ENCODE measurements at places on chromosomes 6 and 20.

DNA sequence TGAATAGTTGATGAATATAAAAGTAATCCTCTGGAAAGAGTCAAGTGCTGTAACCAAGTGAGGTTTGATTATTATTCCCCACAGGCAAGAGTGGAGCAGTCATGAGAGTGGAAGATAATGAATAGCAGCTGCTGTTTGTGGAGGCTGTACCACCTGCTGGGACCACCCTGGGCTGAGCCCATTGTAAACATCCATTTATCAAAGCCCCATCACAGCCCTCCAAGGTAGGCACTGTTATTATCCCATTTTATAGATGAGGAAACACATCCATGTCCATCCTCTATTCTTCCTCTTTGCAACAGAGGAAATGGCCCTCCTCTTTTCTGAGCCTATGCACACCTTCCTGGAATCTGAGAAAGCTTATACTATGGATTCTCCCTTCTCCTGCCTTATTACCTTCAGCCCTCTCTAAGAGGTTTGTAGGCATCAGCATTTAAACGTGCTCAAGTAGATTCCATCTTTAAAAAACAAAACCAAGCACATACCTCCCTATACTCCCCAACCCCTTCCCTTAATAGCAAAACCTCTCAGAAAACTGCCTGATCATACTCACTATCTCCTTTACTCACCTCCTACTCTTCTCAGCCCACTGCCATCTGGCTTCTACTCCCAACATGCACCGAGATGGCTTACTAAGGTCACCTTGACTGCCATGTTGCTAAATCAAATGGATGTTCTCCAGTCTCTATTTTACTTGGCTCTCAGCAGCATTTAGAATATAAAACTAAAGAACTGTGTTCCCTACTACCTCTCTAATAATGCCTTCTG, 37.1 kb downstream of the CDH22 start:
- DNase-seq: no peak

- DNase-seq: no peak
These were observed 41.1 kb upstream of the RFPL4B start for GRCh38 chr6:112305795-112306564.

- no peak for DNase-seq
These were observed 587.2 kb downstream of the EPM2A start for GRCh38 chr6:145147981-145148749.

GRCh38 chr20:33635341-33635740, 26.8 kb upstream of the C20orf144 start:
- DNase-seq: no peak

GRCh38 chr20:33999025-33999649, 5.4 kb downstream of the RALY start:
- DNase-seq: no peak

DNA sequence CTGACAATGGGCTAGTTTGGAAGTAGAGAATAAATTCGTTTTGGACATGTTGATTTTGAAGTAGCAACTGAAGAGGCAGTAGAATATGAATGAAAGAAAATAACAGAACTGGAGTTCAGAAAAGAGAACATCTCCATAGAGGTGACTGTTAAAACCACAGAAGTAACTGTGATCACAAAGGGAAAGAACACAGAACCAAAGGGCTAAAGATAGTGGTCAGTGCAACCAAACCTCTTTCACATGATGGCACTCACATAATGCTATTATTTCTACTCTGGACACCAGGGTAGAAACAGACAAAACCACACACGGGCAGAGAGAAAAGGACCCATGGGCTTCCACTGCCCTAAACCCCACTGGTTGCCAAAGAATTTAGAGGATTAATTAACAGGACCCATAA, 58.5 kb downstream of the CDK19 start:
- no peak for DNase-seq

DNA sequence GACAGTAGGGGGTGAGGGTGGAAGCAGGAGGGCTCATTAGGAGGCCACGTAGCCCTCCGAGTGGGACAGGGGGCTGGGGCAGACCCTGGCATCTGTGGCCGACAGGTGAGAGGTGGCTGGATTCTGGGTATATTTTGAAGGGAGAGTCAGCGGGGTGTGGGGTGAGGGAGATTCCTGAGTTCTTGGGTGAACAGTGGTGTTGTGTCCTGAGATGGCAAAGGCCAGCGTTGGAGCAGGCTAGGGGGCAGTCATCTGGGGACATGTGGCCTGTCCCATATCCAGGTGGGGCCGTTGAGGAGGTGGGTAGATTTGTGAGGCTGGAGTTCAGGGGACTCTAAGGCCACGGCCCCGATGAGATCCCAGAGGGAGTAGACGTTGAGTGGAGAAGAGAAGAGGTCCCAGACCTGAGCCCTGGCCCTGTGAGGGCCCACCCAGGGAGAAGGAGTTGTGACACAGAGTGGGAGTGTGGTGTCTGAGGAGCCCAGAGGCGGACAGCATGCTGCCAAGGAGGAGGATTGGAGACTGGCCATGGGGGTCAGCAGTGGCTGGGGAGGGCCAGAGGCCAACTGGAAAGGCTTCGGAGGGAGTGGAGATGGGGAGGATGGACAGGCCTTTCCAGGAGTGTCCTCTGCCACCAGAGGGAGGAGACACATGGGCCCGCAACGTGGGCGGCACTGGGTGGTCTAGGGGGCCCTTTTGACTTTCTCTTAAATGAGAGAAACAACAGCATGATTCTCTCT, 19.6 kb downstream of the PACSIN1 start:
- DNase-seq: no peak

GRCh38 chr6:37050045-37050853, 44.8 kb downstream of the FGD2 start:
- no peak for DNase-seq

- no peak for DNase-seq
These were observed 58.7 kb downstream of the AGPAT4 start for GRCh38 chr6:161215193-161215592.

- DNase-seq: no peak
These were observed 252.4 kb upstream of the TAB2 start for GRCh38 chr6:149065121-149065520.

DNA sequence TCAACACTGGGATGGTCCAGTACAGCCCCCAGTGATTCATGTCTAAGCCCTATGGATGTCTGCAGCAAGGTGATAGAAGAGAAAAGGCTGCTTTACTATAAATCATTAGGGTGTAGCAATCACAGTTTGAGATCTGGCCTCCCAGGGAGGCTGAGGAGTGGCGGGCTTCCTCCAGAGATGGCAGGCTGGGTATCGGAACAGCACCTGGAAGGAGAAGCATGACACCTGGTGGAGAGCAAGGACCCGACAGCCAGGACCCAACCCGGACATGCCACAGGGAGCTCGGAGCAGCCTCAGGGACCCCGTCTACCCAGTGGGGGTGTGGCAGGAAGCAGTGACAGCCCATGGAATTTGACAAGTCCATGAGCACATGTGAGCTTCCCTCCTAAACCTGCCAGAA, 114.8 kb upstream of the CD93 start:
- DNase-seq: no peak

- DNase-seq: no peak
These were observed 647.5 kb downstream of the UTRN start for GRCh38 chr6:144932621-144933020.

DNA sequence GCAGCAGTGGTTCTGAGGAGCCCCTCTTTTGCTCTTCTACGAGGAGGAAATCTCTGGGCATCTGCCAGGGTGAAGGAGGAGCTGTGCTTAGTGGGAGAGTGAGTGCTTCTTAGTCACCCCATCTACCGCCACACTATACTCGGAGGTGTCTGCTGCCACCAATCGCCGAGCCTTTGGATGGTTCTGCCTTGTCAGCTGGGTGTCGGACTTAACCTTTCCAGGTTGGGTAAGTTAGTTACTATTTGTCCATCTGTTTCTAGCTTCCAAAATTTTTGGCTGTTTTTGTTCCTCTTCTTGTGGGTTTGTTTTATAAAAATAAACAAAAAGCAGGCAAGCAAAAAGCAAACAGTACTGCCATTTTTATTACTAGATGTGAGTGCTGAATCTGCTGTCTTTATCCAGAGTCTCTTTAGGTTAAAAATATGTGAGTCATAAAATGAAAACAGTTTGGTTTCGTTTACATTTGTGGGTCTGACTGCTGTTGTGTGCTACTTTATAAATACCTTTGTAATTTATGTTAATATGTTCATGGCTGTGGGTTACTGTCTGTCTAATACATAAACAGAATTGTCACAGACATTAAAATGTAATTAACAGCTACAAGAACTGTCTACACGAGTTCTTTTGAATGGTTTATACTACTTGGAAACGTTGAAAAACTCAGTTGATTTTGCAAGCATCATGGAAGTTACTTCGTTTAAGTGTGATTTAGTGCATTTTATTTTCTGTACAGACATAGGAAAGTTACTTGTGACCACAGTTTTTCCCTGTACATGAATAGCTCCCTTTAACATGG, 89.2 kb downstream of the ARID1B start:
- no peak for DNase-seq

GRCh38 chr20:38223743-38224100, 36.8 kb downstream of the KIAA1755 start:
- no peak for DNase-seq

GRCh38 chr6:37259191-37259590, 1.2 kb upstream of the TMEM217 start:
- DNase-seq: no peak

GRCh38 chr6:155882527-155883333, 427.1 kb upstream of the NOX3 start:
- DNase-seq: no peak

GRCh38 chr6:69729870-69730449, 66.8 kb downstream of the LMBRD1 start:
- DNase-seq: no peak

DNA sequence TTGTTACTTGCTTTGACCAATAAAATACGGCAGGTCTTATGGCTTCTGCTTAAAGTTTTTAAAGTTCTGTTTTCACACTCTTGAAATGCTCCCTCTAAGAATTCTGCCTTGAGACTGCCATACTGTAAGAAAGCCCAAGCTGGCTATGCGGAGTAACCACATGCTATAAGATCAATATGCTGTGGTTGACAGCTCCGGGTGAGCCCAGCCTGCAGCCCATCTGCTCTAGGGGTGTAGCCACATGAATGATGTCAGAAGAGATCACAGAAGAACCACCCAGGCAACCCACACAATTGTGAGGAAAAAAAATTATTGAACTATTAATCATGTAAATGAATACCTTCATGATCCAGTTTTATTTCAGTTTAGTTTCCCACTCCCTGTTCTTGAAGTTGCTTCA, 26.1 kb upstream of the SH3BGRL2 start:
- no peak for DNase-seq

DNA sequence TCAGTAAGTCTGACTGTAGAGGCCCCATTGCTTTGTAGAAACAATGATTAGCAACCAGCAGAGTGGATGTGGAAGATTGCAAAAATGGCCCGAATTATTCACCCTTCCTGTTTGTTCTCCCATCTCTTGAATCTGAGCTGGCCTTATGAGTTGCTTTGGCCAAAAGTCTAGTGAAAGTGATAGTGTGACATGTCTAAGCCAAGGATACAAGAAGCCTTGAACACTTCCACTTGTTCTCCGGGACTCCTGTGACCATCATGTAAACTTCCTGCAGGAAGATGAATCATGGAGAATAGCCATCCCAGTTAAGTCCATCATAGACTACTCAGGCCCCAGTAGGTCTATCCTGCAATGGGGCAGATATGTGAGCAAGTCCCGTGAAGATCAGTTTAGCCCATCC, 252.0 kb upstream of the JAG1 start:
- no peak for DNase-seq

GRCh38 chr6:128112494-128112893, 211.6 kb upstream of the THEMIS start:
- DNase-seq: no peak

- no peak for DNase-seq
These were observed 35.3 kb downstream of the PHIP start for GRCh38 chr6:79042799-79043126.

- no peak for DNase-seq
These were observed 10.6 kb downstream of the CTCFL start for GRCh38 chr20:57514273-57514751.

GRCh38 chr20:62288535-62289105, 14.2 kb upstream of the ADRM1 start:
- no peak for DNase-seq

- no peak for DNase-seq
These were observed 928.9 kb downstream of the EYS start for GRCh38 chr6:64777941-64778785.

GRCh38 chr6:147643341-147644200, 135.1 kb downstream of the SAMD5 start:
- DNase-seq: no peak

- DNase-seq: no peak
These were observed 475 bp upstream of the TMEM181 start for GRCh38 chr6:158559338-158559894.

GRCh38 chr6:36685166-36685924, 6.8 kb downstream of the CDKN1A start:
- DNase-seq: no peak

DNA sequence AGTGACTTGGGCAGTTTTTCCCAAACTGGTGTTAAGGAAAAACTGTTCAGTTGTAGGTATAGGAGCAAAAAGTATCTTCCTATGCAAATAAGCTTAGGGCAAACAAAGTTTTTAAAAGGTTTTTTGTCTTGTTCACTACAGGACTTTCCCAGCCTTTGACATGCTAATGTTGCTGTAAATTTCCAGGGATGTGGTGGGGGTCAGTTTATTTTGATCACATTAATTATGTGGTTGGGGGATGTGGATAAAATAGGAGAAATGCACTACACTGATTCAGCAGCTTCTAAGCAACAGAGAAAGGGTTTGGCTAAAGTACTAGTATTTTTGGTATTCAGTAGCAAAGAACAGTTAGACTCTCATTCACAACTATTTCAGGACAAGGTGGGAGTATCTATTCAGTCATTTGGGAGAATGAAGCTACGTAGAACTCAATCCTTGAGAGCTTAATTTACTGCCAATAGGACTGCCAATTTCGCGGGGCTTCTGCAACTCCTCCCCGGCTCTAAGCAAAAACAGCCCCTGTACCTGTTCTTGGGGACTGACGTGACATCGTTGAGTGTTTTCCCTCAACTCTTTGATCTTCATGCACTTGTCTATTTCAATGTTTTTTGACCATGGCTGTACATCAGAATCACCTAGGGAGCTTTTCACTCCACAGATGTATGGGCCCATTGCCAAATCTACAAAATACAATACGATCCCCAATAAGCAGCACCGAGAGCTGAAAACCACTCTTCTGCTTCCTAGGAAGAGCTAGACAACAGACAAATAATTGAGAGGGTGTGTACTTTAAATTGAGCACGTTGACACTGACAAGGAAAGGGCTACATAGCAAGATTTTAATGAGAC, 94.8 kb upstream of the NHSL1 start:
- DNase-seq: no peak

GRCh38 chr6:116218172-116218633, 35.7 kb downstream of the TSPYL4 start:
- DNase-seq: no peak

DNA sequence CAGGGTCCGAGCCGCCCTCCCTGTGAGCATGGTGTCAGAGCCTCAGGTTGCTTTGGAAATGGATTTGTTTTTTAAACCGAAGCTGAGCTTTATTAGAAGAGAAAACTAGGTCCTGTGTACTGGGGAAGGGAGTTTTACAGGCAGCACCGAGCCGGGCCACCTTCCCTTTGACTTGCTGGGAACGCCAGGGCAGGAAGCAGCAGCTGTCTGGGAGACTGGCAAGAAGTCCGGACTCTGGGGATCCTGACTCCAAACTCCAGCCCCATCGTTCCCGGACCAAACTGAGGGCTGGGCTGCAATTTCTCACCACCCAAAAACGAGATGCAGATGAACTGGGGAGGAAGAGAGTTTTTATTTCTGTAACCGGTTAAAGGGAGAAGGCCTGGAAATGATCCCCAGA, 214.9 kb upstream of the KCNG1 start:
- no peak for DNase-seq

Measured in osteocyte (in vitro differentiated cells).